Hypothalamus (tissue), 51 donors: ENCODE measurements at places on chromosomes 4 and X.

DNA sequence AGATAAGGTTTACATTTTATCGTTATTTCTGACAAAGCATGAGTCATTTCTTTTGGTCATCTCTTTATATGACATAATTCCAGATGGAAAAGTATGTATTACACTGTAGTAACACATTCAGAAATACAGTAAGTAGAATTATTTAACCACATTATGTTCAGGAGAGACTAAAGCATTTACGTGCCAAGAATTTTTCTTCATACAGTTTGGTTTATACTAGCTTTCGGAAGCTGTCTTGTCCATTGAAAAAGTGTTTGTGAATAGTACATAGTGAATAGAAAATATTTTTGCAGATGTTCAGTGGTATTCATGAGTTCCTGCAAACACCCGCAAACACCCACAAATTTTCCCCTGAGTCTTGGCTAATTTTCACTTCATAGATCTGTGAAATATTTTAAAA lies 1033.0 kb upstream of the INTU start:
- DNase-seq, result no peak

GRCh38 chr4:154304679-154305078 lies 186.9 kb downstream of the DCHS2 start:
- no peak for DNase-seq

DNA sequence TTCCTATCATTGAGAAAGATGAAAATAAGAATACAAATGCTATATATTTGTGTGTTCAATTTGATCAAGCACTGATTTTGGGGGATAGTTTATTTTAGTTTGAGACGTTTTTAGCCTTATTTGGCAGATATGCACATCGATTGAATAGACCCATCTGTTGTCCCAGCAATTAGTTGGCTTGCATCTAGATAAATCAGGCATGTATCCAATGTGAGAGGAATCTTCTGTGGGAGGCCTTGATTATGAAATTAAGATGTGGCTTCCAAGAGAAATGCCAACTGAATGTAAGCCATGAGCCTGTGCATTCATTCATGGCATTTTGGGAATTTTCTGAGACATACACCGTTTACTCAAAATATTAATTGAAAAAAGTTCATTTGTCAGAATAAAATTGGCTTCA lies 623.1 kb downstream of the TECRL start:
- no peak for DNase-seq

GRCh38 chr4:7864685-7865084 lies 75.0 kb downstream of the AFAP1 start:
- no peak for DNase-seq

DNA sequence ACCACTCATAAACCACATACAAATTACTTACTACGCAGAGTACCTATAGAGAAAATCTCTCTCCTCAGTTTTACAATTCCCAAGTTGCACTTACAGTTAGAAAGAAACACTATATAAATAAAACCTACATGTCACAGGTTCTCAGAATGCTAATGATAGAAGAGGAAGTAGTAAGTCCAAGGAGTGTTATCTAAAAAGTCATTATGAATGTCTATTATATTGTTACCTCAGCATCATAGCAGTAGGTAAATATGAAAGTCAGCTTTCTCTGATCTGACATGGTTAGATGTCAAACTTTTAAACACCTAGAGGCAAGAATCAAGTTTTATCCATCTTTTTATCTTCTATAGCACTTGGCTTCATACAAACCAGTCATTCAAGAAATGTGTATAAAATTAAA lies 163.2 kb upstream of the FAM241A start:
- DNase-seq, result no peak

GRCh38 chr4:137749466-137749865 lies 217.2 kb upstream of the PCDH18 start:
- DNase-seq, result no peak

DNA sequence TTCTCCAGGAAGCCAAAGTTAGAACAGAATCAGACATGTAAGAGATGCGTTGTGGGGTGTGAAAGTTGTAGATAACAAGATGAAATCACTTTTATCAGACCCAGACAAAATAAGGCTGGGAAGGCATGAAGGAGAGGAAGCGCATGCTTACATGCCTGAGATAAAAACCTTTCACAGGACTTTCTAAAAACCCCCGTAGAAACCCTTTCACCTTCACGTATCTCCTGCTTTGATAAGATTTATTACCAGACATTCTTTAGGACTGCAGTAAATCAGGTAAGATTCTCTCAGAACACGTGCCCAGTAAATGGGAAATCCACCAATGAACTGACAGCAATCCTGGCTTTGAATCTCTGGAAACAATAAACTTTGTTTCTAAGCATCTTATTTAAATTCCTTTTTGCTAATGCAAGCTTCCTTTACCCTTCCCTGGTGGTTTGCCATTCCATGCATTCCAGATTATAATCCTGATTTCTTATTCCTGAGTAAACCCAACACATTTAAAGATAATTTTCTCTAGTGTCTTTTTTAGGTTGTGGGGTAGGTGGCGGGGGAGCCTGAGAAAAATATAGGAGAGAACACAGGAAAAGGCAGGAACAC lies 254.6 kb upstream of the LDB2 start:
- DNase-seq, result no peak

GRCh38 chrX:70096052-70096451 lies 33.8 kb downstream of the OTUD6A start:
- no peak for DNase-seq

- DNase-seq, result peak; percentile 25
These were observed 2.4 kb downstream of the SPRY1 start for GRCh38 chr4:123398853-123399626.

DNA sequence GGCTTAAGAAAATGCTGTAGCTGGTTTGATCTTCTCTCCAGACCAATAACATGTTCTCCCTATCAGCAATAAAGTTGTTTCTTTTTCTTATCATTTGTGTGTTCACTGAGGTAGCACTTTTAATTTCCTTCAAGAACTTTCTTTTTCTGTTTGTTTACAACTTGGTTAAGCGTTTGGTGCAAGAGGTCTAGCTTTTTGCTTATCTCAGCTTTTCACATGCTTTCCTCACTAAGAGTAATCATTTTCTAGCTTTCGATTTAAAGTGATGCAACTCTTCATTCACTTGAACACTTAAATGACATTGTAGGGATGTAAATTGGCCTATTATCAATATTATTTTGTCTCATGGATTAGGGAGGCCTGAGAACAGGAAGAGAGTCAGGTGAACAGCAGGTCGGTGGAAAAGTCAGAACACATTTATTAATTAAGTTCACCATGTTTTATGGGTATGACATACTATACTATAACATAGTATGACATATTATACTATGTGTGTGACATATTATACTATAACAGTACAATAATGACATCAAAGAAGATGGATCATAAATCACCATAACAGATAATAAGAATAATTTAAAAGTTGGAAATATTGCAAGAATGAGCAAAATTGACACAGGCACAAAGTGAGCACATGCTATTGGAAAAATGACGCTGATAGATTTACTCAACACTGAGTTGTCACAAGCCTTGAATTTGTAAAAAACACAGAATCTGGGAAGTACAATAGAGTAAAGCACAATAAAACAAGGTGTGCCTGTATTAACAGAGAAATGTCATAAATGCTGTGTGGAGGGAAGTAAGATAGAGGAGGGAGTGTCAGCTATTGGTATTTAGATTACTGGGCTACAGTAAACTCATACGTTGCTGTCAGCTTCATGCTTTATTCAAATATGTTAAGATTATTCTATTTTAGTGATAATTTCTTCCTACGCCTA lies 218.6 kb upstream of the SLC7A11 start:
- no peak for DNase-seq
